T-helper 17 cell (primary cell): ENCODE measurements at places on chromosomes 6 and 20.

GRCh38 chr20:10618611-10619245, 55.1 kb downstream of the JAG1 start:
- H3K27me3 ChIP-seq, result no peaks in the 10 kb centered on the region
- no peak overlapping the region for H3K4me3 ChIP-seq
- no peaks in the 10 kb centered on the region for H3K4me1 ChIP-seq
- H3K27ac ChIP-seq, result no peak overlapping the region
- no peak for DNase-seq
- peaks cover 3% of the 10 kb centered on the region for H3K36me3 ChIP-seq

GRCh38 chr6:135322427-135323201, 141.5 kb downstream of the MYB start:
- no peak overlapping the region for H3K4me3 ChIP-seq
- H3K4me1 ChIP-seq, result no peaks in the 10 kb centered on the region
- no peak for DNase-seq
- no peaks in the 10 kb centered on the region for H3K36me3 ChIP-seq

- H3K36me3 ChIP-seq, result no peaks in the 10 kb centered on the region
- H3K4me1 ChIP-seq, result no peaks in the 10 kb centered on the region
- H3K27me3 ChIP-seq, result peaks cover 8% of the 10 kb centered on the region
- no peak overlapping the region for H3K27ac ChIP-seq
- no peak overlapping the region for H3K4me3 ChIP-seq
- DNase-seq, result no peak
These were observed 477.2 kb downstream of the EPM2A start for GRCh38 chr6:145258122-145258521.

DNA sequence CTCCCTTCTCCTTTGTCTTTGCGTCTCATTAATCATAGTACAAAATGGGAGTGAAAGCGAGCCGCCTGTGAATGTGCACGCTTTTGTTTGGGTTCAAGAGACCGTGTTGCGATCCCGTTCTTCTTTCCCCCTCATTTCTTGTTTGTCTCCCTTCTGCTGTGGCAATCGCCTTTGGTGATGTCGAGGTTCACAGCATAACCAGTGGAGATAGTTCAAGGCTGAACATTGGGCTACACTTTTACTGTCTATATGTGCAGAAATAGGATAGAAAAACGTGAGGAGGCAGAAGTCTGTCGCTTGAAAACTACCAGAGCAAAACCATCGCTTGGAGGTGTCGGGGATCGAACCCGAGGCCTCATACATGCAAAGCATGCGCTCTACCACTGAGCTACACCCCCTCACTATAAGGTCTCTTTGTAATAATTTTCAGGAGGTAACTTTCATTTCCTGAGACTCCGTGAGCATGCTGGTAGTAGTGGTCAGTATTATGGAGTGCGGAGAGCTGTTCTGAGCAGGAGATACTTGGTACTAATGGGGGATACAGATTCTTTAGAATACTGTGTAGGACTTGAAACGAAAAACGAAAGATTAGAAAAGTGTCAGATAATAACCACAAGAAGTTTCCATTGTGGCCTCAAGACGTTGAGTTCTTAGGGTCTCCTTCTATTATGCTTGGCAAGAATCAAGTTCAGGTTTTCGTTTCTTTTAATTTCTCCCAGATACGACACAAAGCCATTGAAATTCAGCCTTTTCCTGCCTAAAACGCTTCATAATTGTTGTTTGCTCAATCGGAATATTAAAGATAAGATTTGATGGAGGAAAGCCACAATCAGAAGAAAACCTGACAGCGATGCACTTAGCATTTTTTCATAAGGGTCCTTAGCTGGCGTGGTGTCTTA, 106.6 kb downstream of the TRIM27 start:
- H3K4me3 ChIP-seq, result no peak overlapping the region
- peaks cover 2% of the 10 kb centered on the region for H3K36me3 ChIP-seq
- H3K4me1 ChIP-seq, result no peaks in the 10 kb centered on the region

DNA sequence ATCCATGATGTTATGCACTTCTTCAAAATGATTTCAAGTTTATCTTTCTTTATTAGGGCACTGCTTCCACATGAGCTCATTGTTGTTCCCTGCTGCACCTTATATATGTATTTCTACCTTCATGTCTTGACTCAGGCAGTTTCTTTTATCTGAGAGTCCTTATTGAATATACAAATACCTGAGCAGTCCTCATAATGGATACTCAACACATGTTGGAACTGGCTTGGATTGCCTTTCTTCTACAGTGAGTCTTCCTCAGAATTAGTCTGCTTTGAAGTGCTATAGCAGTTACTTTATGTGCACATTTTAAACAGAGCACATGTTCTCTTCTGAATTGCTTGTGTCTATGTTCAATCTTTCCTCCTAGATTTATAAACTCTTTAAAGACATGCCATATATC, 45.3 kb upstream of the LOC128125822 start:
- DNase-seq, result no peak
- no peaks in the 10 kb centered on the region for H3K36me3 ChIP-seq
- no peak overlapping the region for H3K27ac ChIP-seq
- H3K27me3 ChIP-seq, result no peaks in the 10 kb centered on the region

GRCh38 chr6:133590814-133591213, 298.1 kb upstream of the TCF21 start:
- H3K27ac ChIP-seq, result no peak overlapping the region
- DNase-seq, result no peak
- H3K36me3 ChIP-seq, result no peaks in the 10 kb centered on the region
- no peaks in the 10 kb centered on the region for H3K27me3 ChIP-seq
- no peaks in the 10 kb centered on the region for H3K4me1 ChIP-seq

DNA sequence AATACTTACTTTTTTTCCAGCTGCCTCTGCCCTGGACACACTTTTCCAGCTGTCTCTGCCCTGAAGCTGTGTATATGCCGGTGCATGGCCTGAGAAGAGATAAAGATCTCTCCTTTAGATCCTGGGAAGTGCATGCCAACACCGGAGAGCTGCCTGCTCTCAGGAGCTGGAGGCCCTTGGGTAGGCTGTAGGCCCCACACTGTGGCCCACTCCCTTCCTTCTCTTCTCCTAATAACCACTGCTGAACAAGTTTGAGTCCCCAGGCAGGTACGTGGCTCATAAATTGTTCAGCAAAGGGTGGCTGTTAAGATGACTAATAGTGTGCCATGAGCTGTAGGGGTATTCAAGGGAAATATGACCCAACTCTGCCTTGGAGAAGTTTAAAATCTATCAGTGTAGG, 102.5 kb downstream of the CD24 start:
- no peaks in the 10 kb centered on the region for H3K4me1 ChIP-seq
- no peak overlapping the region for H3K4me3 ChIP-seq
- no peaks in the 10 kb centered on the region for H3K36me3 ChIP-seq
- H3K27me3 ChIP-seq, result no peaks in the 10 kb centered on the region
- H3K27ac ChIP-seq, result no peak overlapping the region

- H3K4me3 ChIP-seq, result no peak overlapping the region
- H3K27me3 ChIP-seq, result peaks cover 29% of the 10 kb centered on the region
- no peak for DNase-seq
- H3K4me1 ChIP-seq, result peaks cover 2% of the 10 kb centered on the region
- H3K36me3 ChIP-seq, result no peaks in the 10 kb centered on the region
These were observed 12.8 kb downstream of the PLG start for GRCh38 chr6:160714731-160715316.

GRCh38 chr6:139905404-139906052, 531.1 kb upstream of the CITED2 start:
- DNase-seq, result no peak
- no peak overlapping the region for H3K27ac ChIP-seq
- H3K36me3 ChIP-seq, result no peaks in the 10 kb centered on the region
- H3K27me3 ChIP-seq, result no peaks in the 10 kb centered on the region
